ENCODE measurements at places on chromosomes 4 and X.

DNA sequence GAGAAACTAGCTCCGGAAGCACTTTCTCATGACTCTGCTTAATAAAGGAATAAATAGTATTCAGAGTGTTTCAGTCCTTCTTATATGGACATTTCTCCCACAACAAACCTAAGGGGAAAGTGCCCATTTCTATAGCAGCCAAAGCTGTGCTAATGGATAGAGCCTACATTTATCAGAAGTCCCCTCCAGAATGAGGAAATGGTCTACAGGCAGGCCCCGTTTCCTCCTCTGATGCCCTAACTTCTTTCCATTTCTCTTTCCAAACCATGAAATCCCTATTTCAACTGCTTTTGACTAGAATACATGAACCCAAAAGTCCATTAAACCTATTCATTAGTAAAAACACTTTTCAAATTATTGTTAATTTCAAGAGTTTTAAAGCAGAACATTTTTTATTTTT is 4.5 kb downstream of the ACSL1 start:
- no peak for DNase-seq

GRCh38 chr4:83267121-83267829 is 17.3 kb downstream of the COQ2 start:
- DNase-seq = no peak

DNA sequence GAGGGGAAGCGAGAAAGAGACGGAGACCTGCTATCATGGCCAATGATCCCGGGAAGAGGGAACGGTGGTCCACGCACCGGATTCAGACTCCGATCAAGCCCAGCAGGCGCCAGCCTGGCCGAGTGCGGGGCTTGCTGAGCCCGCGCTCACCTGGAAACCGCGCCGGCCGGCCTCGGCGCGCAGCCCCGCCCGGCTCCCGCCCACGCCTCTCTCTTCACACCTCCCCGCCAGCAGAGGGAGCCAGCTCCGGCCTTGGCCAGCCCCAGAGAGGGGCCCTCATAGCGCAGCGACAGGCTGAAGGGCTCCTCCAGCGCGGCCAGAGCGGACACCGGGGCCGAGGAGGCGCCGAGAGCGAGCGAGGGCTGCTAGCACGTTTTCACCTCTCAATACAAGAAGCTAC is 36.8 kb upstream of the SPANXN2 start:
- no peak for DNase-seq

- DNase-seq = no peak
These were observed 32.7 kb upstream of the ADH7 start for GRCh38 chr4:99467887-99468286.

GRCh38 chr4:84286048-84286447 is 213.0 kb downstream of the NKX6-1 start:
- no peak for DNase-seq

DNA sequence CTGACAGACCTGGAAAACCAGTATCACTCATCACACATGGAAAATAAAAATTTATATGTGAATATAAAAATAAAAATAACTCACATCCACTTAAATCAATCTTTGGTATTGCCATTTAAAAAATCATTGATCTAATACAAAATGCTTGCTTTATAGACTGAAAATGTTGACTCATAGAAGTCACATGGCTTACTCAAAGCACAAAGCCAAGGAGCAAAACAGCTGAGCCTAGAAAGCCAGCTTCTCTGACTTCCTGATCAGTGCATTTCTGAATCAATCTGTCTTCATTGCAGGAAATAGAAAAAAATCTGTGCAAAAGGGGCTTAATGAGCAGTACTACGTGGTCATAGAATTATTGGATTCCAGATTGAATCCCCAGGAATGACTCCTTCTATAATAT is 176.9 kb upstream of the HS3ST1 start:
- DNase-seq = no peak
